Coronary artery (tissue), 2 donors: ENCODE measurements at places on chromosomes 7 and 10.
A peak's percentile ranks its signal among the peaks of the same experiment; 100 is the strongest.

GRCh38 chr10:112140110-112140970 lies 43.2 kb downstream of the GPAM start:
- no peak for DNase-seq

- DNase-seq, result no peak
Measured at GRCh38 chr7:18405726-18406125, 89.8 kb upstream of the HDAC9 start.

DNA sequence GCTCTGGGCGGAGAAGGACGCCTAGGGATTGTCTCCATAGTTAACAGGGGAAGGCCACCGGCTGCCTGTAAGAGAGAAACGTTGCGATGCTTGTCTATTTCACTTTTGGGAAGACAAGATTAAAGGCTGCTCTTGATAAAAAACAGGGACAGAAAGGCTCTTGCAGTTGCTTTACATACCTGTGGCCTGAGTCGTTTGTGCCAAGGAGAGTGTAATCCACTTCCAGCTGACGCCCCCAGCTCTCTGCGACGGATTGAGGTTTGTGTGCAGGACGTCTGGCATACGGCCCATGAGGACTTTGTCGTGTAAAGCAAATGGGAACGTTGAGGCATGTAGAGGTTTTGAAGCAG lies 1.1 kb downstream of the MAP3K8 start:
- peak; percentile 80 for DNase-seq

- DNase-seq, result no peak
Measured at GRCh38 chr7:91295576-91295975, 31.3 kb downstream of the FZD1 start.

- DNase-seq, result no peak
Measured at GRCh38 chr10:128612195-128612594, 486.0 kb upstream of the MKI67 start.

DNA sequence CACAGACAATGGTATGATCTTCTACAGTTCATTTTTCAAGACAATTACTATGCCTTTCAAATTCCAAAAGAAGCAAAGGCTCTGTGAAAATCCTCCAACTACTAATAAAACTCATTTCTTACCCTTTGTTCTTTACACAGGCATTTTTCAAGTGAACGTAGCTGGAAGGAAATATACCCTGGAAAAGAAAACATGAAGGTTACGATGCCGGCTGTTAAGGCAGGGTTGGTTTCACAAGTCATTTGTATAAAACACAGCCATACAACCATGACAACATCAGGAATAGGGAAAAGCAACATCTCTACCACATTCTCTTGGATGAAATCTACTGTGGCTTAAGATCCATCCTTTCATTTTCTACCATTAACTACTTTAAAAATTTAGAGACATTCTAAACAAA lies 207.9 kb downstream of the DOCK4 start:
- DNase-seq, result no peak

GRCh38 chr7:12422554-12423320 lies 19.1 kb upstream of the VWDE start:
- DNase-seq, result no peak

DNA sequence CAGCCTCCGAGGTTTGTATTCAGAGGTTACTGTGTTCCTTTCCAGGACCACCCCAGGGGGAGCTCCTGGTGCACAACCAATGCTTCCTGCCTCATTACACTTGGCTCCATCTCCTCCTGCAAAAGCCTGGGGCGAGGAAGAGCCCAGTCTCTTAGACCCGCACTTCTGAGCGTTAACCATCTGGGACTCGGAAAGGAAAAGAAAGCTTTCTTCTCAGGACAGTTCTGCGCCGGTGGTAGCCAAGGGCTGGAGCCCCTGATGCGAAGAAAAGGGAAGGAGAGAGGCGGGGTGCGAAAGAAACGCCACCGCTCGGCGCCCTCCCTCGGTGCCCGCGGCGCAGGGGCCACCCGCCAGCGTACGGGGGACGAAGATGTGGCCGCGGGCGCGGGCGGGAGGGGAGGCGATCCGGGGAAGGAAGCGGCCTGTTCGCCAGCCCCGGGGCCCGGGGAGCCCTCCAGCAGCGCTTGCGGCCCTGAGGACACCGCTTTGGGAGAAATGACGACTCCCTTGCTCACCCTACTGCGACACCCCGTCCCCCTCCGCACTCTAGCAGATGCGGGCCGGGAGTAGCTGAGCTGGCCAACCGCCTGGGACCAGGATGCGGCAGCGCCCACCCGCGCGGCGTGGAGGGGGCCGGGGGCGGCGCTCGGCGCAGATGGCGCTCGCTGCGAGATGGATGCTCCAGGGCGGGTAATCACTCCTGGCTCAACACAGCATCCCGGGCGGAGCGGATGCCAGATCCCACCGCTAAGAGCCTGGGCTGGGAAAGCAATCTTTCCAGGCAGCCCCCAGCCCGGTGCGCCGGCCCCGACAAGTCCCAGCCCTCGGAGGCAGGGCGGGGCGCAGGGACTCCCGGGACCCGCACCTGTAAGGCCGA lies 1.3 kb downstream of the NRCAM start:
- no peak for DNase-seq

- no peak for DNase-seq
Measured at GRCh38 chr7:128829391-128830166, 627 bp upstream of the FLNC start.

GRCh38 chr7:87060288-87060537 lies 759 bp upstream of the ELAPOR2 start:
- DNase-seq, result no peak

- DNase-seq, result no peak
Measured at GRCh38 chr10:71187600-71187999, 24.8 kb upstream of the UNC5B start.
